MV-4-11 (cell line): ENCODE measurements at places on chromosomes 1 and 21.

DNA sequence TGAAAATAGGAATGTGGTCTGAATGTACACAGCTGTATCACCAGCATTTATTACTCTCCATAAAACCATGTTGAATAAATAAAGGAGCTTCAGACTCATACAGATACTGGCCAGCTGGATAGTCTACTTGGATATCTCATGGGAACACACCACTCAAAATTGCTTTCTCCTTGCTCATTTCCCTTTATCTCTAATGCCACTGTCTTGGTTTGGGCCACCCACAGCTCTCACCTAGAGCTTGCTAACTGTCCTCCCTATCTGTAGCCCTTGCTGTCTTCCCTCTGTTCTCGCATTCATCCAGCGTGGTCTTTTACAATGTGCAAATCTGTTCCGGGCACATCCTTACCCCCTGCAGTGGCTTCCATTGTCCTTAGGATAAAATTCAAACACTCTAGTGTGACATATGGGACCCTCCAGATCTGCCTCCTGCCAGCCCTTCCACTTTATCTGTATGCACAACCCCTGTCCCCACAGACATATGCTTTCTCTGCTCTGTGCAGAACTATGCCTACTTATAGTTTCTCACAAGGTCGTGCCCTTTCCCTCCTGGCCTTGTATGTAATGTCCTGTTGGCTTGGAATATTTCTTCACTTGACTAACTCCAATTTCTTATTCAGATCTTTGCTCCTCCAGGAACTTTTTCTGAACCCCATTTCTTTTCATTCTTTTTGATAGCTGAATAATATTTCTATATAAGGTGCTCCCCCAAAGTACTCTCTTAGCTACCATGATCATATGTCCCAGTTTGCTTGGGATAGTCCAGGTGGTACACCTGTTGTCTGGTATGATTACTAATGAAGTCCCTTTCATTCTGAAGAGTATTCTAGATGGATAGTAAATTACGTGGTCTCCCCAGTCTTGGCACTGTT lies 2.9 kb downstream of the FLVCR1 start:
- DNase-seq = no peak

- peak; percentile 44 for DNase-seq
These were observed 91.0 kb upstream of the FMN2 start for GRCh38 chr1:240000634-240001033.

GRCh38 chr1:34785875-34786470 lies 5.0 kb downstream of the GJB3 start:
- DNase-seq = no peak

GRCh38 chr1:98546319-98546718 lies 115.2 kb upstream of the SNX7 start:
- no peak for DNase-seq

- DNase-seq = no peak
These were observed 51.0 kb downstream of the PSMG1 start for GRCh38 chr21:39132248-39132647.

DNA sequence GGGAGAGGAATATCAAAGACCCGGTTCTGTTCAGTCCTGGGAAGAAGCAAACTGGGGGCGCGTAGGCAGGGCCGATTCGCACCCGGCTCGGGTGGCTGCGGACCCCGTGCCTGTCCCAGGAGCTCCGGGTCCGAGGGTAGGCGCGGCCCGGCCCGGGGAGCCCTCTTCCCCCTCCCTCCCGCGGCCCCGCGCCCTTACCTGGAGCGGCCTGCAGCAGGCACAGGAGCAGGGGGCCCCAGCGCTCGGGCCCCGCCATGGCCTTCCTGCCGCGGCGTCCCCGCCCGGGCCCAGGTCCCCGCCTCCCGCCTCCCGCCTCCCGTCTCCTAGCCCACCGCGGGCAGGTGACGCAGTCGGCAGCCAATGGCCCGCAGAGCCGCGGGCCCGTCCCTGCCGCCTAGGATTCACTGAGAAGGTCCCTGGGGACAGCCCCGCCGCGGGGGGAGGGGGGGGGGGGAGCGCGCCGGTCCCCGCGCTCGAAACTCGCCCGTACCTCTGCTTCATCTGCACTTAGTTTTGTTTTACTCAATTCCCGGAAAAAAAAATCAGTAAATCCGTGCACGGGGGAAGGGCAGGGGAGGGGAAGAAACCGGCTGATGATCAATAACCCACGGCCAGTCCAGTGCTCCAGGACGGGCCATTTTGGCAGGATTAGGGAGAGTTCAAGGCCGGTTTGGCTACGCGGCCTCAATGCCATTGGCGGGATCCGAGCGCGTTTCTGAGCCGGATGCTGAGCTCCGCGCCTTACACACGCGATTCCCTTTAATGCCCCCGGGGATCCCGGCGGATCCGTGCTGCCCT lies at the start of gene IFNLR1:
Gene IFNLR1, minus strand, starts transcription at position 297 of the 798 bp plus-strand sequence. Its CDS starts 41 bp downstream, at position 256.
- no peak for DNase-seq

GRCh38 chr1:203700901-203701300 lies 64.1 kb upstream of the LAX1 start:
- no peak for DNase-seq

DNA sequence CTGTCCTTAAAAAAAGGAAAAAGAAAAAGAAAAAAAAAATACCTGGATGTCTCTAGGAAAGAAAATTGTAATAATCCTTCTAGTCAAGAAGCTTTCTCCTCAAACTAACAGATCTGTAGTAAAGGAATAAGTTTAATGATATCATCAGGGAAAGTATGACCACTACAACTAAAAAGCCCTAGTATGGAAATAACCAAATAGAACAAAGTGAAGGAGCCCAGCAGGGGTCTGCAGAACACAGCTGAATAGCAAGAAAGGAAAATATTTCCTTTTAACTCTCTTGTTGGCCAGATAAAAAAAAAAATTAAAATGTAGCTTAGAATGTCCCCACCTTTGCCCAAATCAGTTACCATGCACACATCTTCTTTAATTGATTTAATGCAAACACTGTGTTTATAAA lies 43.2 kb downstream of the PRRX1 start:
- no peak for DNase-seq

DNA sequence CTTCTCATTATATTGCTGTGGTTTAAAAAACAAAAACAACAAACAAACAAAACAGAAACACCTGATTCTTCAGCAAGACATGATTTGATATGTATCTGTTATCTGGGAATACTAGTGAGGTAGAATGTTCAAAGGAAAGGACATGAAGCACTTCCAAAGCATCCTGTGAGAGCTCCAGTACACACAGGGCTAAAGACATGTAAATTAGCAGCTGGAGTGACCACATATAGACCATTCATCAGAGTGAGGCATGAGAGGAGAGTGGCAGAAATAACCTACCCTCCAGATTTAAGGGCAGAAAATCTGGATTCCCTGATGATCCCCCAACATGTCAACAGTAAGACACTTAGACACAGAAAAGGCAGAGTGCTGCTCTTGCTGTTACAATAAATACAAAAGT lies 260.5 kb upstream of the CHRM3 start:
- DNase-seq = no peak

GRCh38 chr1:227546059-227546458 lies 17.3 kb upstream of the ZNF678 start:
- DNase-seq = no peak

- no peak for DNase-seq
These were observed 73.5 kb upstream of the RUNX3 start for GRCh38 chr1:25003457-25004190.

DNA sequence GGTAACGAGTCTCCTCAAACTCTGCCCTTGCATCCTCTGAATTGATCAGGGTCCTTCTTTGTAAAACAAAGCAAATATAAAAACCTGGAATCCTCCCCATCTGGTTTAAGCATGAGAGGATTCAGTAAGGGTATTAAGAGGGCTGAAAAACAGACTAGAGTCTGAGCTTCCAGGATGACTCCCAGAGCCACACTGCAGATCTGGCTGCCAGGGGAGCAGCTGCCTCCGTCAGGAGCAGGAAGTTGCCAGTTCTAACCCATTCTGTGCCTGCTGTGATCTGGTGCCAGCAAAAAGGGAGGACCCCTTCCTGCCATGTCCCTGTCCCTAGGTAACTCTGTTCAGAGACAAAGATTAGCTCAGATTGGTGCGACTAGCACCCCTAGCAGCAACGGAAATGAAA lies 27.5 kb downstream of the SERTAD4 start:
- DNase-seq = no peak

DNA sequence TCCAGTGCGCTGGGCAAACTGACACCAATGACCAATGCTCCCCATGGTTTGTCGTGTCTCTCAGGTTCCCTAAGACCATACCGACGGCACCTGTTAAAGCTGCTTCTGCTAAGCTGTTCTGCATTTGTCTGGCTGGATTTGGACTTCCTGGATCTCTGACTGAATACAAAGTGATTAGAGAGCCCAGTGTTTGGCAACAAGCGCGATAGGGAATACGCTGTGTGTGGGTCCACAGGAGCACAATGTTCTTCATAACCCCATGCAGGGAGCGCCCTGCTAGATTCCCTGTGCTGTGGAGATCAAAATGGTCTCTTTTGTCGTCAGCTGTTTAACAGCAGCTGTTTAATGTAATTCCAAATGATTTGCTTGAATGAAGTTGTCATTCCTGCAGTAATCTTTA lies 26.0 kb upstream of the ESRRG start:
- no peak for DNase-seq

- DNase-seq = no peak
These were observed 1.2 kb downstream of the SNAPIN start for GRCh38 chr1:153659656-153660055.

DNA sequence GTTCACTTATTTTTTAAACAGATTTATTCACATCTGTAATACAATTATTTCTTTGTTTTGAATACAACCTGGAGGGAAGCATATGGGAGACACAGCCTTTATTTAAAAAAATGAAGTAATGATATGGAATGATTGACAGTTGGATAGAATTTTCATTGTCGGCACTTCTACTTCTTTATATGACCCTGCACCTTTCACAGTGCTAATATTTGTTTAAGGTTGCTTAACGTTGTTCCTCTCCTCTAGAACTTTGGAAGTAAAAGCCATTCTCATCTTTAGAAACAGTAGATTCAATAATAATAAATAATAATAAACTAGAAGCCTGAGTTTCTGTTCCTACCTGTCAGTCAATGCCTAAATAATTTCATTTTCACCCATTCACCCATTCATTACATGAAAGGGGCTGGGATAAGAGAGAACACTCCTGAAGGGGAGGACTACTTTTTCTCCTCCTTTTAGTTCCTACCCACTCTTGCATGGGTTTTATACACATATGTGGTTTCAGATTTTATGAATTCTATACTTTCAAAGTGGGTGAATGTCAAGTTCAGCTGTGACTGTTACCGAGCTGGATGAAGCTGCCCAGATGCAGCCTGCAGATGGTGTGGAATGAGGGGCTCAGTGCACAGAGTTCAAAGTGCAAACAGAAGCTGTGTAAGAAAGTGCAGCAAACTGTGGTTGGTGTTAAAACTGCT lies 9.4 kb downstream of the RUNX1 start:
- DNase-seq = no peak

GRCh38 chr1:175274368-175274767 lies 81.8 kb upstream of the KIAA0040 start:
- DNase-seq = peak; percentile 57

DNA sequence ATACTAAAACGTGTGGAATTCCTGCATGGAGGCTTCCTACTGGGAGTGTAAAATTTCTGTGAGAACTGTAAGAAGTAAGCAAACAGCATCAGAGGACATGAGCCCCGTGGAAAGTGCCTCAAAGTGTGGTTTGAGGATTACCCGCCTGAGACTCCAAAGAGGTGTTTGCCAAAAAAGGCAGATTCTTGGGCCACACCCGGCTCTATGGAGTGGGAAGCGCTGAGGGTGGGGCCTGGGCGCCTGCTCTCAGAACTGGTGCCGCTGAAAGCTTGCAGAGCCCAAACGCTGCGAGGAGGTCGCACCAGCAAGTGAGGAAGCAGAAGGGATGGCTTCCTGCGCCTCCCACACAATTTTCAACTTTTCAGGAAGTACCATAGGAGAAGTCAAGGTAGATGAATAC lies 43.0 kb upstream of the PSEN2 start:
- peak; percentile 18 for DNase-seq

- peak; percentile 76 for DNase-seq
These were observed at the start of gene NASP for GRCh38 chr1:45583666-45584350. TSS of gene NASP (plus strand) at chr1:45584041. CDS start at chr1:45584147, 106 bp downstream.

DNA sequence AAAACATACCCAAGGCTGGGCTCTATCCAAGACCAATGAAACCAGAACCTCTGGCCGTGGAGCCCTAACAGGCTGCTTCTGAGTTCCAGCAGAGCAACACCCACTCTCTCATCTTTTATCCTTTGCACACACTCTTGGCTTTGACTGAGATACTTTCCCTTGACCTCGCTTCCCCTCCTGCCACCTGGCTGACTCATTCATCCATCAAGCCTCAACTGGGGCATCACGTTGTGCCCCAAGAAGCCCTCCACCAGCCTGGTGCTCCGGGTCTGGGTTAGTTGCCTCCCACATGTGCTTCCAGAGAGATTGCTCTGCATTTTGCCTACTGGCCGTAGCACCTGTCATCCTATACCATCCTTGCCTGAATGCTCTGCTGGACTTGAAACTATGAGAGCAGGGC lies 34.5 kb upstream of the SERBP1 start:
- DNase-seq = no peak

DNA sequence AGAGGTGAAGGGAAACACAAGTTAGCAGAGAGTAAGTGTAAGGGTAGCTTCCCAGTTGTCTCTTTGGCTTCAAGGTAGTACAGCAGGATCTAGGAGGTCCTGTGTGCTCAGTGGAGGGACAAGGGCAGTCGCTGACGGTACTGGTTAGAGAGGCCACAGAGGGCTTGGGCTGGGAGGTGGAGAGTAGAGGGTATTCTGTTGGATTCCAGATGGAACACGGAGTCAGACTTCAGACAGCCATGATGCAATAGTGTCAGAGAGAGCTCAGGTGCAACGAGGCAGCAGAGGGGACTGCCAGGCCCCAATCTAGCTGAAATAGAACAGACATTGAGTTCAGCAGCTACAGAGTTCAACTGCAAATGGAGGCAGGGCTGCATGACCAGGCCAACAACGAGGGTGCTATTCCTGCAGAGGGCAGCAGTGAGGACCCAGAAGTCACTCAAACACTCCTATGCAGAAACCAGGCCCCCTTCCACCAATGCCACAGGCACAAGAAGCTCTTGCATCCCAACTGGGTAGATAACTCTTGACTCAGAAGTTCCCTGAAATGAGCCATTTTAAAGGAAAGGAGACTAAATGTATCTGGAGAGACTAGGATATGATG lies 325.0 kb upstream of the ESRRG start:
- no peak for DNase-seq

GRCh38 chr1:15849775-15850324 lies 2.3 kb downstream of the SPEN start:
- DNase-seq = peak; percentile 80

DNA sequence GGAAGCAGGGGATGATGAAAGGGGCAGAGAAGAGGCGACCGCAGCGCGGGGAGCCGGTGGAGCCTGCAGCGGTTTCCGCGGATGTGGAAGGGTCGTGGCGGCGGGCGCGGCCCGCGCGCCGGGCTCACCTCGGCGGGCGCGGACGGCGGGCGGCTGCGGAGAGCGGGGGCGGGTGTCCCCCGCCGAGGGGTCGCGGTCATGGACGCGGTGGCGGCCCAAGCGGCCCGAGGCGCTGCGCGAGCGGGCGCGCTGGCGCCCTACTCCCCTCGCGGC lies 572 bp downstream of the LPGAT1 start:
- DNase-seq = no peak
